ENCODE measurements at places on chromosomes 16 and 17.
A peak's percentile ranks its signal among the peaks of the same experiment; 100 is the strongest.

DNA sequence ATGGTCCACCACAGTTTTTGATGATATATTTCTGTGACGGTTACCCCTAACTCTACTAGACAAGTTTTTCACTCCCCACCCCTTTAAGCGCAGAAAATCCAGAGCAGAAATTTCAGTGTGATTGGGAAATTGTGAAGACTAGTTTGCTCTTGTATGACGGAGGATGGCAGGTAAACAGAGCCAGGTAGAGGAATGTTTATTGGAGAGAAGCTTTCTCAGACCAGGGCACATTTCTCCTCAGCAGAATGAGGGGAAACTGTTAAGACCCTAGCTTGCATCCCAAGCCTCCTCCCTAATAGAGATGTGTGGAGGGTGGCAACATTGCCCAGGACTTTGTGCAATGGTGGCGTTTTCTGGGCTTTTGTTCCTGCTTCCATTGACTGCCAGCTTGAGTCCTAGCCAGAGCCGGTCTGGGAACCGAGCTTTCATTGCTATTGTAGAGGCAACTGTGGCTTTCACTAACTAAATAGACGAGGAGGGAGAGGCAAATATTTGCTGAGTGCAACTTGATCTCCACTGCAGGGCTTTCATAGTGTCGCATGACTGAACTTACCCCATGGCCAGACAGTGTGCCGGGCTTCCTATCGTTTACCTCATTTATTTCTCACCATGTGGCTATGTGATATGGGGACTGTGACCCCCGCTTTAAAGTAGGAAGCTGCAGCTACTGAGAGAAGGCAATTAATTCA, 159.6 kb upstream of the MPHOSPH6 start:
- peak; percentile 13 for DNase-seq

- DNase-seq: peak; percentile 26
These were observed 356.6 kb upstream of the XYLT1 start for GRCh38 chr16:17827313-17827712.

DNA sequence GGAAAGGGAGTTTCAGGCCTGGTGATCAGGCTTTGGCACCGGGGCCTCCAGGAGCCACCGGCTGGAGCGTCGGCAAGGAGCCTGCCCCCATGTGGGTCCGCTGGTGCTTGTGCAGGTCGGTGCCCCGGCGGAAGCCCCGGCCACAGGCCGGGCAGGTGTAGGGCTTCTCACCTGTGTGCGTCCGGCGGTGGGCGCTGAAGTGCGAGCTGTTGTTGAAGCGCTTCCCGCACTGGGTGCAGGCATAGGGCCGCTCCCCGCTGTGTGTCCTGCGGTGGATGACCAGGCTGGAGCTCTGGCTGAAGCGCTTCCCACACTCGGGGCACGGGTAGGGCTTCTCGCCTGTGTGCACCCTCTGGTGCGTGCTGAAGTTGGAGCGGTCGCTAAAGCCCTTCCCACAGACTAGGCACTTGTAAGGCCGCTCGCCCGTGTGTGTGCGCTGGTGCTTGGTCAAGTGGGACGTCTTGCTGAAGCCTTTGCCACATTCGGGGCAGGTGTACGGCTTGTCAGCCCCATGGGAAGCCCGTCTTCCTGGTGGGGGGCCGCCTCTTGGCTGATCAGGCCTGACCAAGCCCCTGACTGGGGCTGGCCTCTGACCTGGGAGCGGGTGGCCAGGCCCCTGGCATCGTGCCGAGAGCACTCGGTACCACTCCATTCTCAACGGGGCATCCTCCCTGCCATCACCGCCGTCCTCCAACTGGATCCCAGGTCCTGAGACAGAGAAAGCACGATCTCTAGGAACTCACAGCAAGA, 14.4 kb downstream of the ZNF500 start:
- no peak for DNase-seq

DNA sequence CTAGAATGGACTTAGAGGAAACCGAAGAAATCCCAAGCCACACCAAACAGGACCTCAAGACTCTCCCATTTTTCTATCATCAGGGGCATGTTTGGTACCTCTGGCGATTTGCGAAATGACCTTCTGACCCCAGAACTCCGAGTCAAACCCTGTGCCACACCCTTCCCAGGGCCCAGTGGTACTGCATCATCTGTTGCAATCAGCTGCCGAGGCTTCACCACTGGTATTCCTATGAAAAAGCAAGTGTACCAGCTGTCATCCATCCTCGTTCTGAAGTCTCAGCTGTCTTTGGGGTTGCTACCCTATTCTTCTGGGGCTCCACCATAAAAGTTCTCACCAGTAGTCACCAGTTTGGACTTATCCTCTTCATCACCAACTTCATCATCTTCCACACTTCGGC, 2.3 kb upstream of the RSKR start:
- no peak for DNase-seq

- peak; percentile 100 for DNase-seq
These were observed 7.2 kb upstream of the PDP2 start for GRCh38 chr16:66872943-66873684.

DNA sequence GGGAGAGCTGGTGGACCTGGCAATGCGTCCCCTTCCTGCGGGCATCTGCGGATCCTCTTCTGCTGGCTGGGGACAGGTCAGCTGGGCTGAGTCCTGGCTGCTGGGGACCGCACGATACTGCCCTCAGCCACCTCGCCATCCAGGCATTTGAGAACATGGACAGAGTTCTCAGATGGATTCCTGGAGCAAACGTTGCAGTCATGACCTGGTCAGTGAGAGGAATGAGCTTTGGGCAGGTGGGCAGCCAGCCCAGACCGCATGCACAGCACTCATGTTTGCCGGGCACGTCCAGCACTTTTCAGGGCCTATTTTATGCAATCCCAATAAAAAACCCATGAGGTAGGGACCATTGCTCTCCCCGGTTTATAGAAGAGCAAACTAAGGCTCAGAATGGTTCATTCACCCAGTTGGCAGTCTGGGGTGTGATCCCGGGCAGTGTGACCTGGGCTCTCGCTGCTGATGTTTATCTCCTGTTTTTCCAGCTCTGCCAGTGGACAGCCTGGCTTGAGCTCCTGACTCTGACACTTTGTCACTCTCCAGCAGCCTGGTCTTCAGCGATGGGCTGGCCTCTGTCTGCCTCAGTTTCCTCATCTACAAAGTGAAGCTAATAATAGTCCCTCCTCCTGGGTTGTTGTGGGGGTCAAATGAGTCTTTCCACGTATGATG, 294.7 kb downstream of the IRF8 start:
- no peak for DNase-seq

Data from H4 (cell line).